ENCODE measurements at places on chromosomes 4 and X.

DNA sequence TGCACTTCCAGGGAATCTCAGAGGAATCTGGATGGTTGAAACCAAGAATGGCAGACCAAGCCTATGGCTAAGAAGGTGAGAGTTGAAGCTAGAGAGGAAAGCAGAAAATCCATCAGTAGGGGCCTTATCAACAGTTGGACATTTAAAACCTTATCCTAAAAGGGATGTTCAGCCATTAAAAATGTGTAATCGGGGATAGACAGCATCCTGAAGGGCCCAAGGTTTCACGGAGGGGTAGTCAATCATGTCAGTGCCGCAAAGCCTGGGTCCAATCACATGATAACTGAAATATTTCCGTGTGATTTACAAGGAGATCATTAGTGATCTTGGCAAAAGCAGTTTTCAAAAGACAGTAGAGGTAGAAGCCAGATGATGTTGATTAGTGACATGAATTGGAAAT is 61.9 kb upstream of the ELOVL6 start:
- DNase-seq = no peak

- DNase-seq = no peak
Observed at GRCh38 chrX:129741880-129742758, 3.3 kb downstream of the XPNPEP2 start.

DNA sequence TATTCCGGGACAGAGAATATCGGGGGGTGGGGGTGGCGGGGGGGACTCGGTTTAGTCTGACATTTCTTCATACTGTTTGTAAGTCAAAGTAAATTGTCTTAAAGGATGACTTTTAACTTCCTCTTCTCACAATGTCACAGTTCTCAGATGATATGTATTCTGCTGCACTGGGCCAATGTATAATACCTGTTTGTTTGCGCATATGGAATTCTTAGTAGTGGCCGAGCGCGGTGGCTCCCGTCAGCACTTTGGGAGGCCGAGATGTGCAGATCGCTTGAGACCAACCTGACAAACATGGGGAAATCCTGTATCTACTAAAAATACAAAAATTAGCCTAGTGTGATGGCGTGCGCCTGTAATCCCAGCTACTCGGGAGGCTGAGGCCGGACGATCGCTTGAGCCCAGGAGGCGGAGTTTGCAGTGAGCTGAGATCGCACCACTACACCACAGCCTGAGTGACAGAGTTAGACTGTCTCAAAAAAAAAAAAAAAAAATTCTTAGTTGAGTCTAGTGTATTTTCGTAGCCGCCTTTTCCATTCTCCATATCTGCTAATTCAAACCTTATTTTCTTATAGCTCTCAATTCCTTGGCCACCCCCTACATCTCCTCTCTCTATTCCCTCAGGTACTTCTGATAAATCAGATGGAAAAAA is 851 bp downstream of the POLR2B start:
- DNase-seq = peak; percentile 12

- no peak for DNase-seq
Observed at GRCh38 chr4:146442801-146443200, 78.9 kb downstream of the SLC10A7 start.

DNA sequence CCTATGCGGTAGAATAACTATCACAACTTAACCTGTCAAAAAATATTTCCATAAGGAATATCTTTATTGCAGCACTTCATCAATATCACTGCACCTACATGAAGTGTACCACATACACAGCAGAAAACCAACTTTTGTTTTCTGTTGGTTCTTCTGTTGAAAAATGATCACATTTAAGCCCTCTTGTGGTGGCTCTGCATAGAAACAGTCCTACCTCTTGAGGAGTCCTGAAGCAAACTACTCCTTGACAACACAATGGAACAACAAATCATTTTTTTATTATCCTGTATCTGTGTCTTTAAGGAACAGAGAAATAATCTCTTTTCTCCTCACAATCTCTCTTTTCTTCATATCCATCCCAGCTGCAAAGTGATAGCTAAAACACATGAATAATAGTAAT is 39.8 kb upstream of the ATOH1 start:
- no peak for DNase-seq
